ENCODE measurements at places on chromosomes 4 and X.

GRCh38 chr4:188455062-188455752 is 316.0 kb downstream of the TRIML1 start:
- DNase-seq = no peak

GRCh38 chr4:73181231-73181630 is 77.4 kb downstream of the ANKRD17 start:
- DNase-seq = peak; percentile 59

DNA sequence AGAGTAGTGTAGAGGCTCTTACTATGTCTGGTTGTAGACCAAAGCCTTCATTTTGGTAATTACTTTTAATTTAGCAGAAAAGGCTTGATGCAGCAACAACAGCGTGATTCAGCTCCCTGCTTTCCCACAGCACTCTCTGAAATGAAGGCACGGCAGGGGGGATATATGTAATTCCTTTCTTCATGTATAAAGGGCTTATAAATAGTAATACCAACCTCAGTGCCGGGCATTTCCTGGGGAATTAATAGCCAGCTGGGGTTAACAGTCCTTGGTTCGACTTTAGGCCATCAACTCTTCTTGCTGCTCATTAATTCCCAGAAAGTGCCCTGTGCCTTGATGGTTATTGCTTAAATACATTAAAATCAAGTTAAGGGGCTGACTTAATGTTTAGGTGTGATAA is 669.0 kb downstream of the ZNF674 start:
- no peak for DNase-seq

DNA sequence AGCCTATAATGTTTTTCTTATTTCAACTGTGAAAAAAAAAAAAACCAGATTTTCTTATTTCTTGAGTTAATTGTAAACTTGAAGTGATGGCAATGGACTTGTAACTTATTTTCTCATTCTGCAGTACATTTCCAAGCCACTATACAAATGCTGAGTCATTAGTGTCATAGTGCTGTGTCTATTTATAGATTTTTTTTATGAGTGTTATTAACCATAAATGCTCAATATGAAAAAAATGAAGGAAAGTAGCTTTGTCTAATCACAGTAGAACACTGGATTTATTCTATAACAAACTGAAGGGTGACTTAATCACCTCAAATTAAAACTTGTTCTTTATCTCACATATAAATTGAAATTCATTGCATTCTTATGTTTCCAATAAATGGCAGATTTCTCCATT is 718.6 kb downstream of the CCSER1 start:
- no peak for DNase-seq

GRCh38 chr4:123564758-123565346 is 168.3 kb downstream of the SPRY1 start:
- DNase-seq = peak; percentile 82

GRCh38 chr4:6390356-6390755 is 82.1 kb downstream of the PPP2R2C start:
- DNase-seq = no peak

GRCh38 chr4:244471-244870 is 60.8 kb downstream of the ZNF732 start:
- DNase-seq = peak; percentile 73

GRCh38 chr4:336099-336892 is 1.3 kb upstream of the ZNF141 start:
- DNase-seq = no peak

DNA sequence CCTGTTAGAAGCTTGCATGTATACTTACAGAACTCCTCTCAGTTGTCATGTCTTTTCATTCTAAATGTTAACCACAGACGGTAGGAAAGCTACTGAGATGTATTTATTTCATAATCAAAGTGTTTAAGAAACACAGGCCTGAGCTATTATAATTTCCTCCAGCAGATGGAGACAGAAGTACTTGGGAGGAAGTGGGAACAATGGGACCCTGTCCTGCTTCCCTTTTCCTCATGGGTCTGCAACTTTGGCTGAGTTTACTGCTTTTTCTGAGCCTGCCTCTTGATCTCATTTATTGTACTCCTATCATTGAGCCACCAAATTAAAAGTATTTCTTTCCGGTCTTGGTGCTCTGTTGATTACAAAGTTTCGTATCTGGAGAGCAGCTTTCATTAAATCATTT is 67.7 kb upstream of the SPANXN2 start:
- DNase-seq = peak; percentile 4

- no peak for DNase-seq
Observed at GRCh38 chr4:75028196-75028854, 95.4 kb downstream of the PARM1 start.

- DNase-seq = no peak
Observed at GRCh38 chrX:74449322-74449936, 28.1 kb downstream of the SLC16A2 start.
